ENCODE measurements at places on chromosomes 2 and 18. TPM values are rescaled to one million over a fixed set of nuclear protein-coding genes. Genes with fewer than 3 reads are reported as not detected.
A peak's percentile ranks its signal among the peaks of the same experiment; 100 is the strongest.

CDH19 gene
- not detected for total RNA-seq

LDLRAD4 gene
- 28.6 TPM for total RNA-seq

DNA sequence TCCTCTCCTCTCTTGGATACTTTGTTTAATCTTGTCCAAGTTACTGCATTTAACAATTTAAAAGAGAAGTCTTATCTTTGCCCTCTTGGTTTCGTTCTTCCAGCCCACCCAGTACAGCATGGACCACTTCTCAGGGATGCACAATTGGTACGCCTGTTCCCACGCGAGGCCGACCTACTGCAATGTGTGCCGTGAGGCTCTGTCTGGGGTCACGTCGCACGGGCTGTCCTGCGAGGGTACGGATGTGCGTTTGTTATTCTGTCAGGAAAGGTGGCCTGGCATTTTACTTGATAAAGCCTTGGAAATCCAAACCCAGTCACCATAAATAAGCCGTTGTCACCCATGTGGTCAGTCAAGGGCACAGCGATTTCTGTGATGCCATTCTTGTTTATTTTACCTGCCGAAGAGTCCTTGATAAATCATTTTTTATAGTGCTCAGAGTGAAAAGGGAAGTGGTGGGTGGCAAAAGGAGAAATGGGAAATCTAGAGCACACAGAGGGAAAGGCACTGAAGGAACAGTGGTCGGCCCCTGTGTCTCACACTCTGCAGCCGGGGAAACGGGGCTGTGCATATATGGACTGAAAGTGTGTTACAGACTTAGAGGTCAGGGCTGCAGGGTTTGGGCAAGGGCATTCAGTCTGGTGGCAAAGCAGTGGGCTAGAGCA is 80.5 kb downstream of the DGKD start:
- DNase-seq = no peak

GRCh38 chr2:188576651-188577050 is 285.0 kb downstream of the GULP1 start:
- no peak for DNase-seq

GRCh38 chr2:125643128-125643527 is 1012.8 kb upstream of the GYPC start:
- no peak for DNase-seq

GRCh38 chr2:190452433-190452832 is 44.3 kb downstream of the MFSD6 start:
- DNase-seq = no peak

DNA sequence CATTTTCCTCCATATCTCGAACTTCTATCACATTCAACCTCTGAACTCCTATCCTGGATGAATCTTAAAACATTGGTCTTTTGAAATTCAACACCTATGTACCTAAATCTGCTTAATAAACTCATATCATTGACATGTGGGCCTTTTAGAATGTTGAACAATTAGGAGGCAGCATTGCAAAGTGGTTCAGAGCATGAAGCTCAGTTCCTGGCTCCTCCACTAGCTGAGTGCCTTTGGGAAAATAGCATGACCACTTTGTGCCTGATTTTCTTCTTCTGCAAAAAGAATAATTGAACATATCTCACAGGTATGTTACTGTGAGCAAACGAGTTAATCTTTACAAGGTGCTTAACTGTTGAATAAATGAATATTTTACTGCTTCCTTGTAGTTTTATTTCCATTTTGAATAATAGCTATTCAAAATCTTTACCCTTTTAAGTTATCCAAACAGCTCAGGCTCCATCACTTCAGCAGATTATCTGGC is 14.3 kb upstream of the ITPRID2 start:
- DNase-seq = no peak

SLC19A3 gene
- total RNA-seq = not detected

FBXO15 gene
- 0.89 TPM for total RNA-seq

DNA sequence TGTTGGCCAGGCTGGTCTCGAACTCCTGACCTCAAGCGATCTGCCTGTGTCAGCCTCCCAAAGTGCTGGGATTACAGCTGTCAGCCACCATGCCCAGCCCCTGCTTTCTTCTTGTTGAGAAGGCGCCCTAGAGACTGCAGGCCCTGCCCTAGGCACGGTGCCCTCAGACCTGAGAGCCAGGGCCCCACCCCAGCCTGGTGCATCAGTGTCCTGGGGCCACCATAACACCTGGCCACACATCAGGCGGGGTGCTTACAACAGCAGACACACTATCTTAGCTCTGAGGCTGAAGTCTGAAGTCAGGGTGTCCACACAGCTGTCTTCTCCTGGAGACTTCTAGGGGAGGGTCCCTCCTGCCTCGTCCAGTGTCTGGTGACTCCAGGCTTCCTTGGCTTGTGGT is 120.6 kb downstream of the NDUFA10 start:
- no peak for DNase-seq

GRCh38 chr2:105567996-105568494 is 169.2 kb upstream of the FHL2 start:
- no peak for DNase-seq

- DNase-seq = no peak
Observed at GRCh38 chr2:48586433-48586832, 31.2 kb upstream of the GTF2A1L start.

FEV gene
- total RNA-seq = not detected

UGT1A8 gene
- not detected for total RNA-seq

GRCh38 chr2:200430017-200430416 is 79.9 kb downstream of the KCTD18 start:
- DNase-seq = no peak

CHST10 gene
- 3.1 TPM for total RNA-seq

GRCh38 chr18:8705238-8705960 is at the start of gene MTCL1:
Gene MTCL1, plus strand, starts transcription at chr18:8705556. Its CDS starts 105 bp downstream, at chr18:8705661.
- peak; percentile 21 for DNase-seq

- no peak for DNase-seq
Observed at GRCh38 chr2:46340740-46341420, 43.7 kb downstream of the EPAS1 start.

UXS1 gene
- total RNA-seq = 85.0 TPM

CYP1B1 gene
- 13.8 TPM for total RNA-seq

CHPF gene
- total RNA-seq = 7.8 TPM

DNA sequence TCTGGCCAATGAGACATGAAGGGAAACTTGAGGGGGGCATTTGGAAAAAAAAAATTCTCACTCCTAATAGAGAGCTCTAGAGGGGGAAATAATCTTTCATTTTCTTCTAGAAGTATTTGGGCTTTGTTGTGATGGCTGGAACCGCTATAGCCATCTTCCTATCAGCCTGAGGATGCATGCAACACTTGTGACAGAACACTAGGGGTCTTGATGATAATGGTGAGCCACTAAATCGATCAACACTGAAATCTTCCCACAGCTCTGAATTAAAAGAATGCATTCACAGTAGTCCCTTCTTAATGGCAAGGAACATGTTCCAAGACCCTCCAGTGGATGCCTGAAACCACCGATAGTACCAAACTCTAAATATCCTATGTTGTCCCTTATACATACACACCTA is 325.3 kb downstream of the LNPK start:
- DNase-seq = no peak

TMEM178A gene
- 0.32 TPM for total RNA-seq

DNA sequence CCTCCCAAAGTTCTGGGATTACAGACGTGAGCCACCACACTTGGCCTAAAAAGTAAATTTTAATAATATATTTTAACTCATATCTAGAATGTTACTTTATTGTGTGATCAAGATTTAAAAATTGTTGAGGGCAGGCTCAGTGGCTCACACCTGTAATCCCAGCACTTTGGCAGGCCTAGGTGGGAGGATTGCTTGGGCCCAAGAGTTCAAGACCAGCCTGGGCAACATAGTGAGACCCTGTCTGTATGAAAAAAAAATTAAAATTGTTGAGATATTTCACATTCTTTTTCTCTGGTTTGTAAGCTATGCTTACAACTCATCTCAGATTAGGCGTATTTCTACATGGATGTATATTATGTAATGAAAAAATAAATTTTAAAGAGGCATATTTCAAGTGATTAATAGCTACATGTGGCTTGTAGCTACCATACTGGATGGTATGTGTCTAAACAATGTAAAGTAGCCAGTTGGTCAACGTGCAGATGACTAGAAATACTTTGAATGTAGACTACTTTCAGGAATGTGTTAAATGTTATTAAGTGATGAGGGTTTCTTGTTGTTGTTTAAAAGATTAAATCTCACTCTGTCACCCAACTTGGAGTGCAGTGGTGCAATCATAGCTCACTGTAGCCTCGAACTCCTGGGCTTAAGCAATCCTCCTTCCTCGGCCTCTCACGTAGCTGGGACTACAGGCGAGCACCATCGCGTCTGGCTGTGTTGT is 5.9 kb downstream of the RAB10 start:
- no peak for DNase-seq

GRCh38 chr2:16002575-16002974 is 62.2 kb downstream of the MYCN start:
- no peak for DNase-seq

GRCh38 chr2:101267671-101268656 is 15.3 kb downstream of the CNOT11 start:
- no peak for DNase-seq

HOXD3 gene
- total RNA-seq = not detected

- no peak for DNase-seq
Observed at GRCh38 chr2:187138265-187138664, 289.3 kb upstream of the ZSWIM2 start.

- DNase-seq = no peak
Observed at GRCh38 chr2:215498431-215498830, 62.6 kb upstream of the FN1 start.

RAB27B gene
- total RNA-seq = 5.2 TPM

FSIP2 gene
- 0.17 TPM for total RNA-seq

- DNase-seq = no peak
Observed at GRCh38 chr2:73614997-73615396, 27.2 kb downstream of the NAT8 start.

SIX2 gene
- total RNA-seq = not detected

GRCh38 chr2:71530641-71531332 is 77.4 kb downstream of the DYSF start:
- peak; percentile 24 for DNase-seq

CCDC178 gene
- not detected for total RNA-seq

DNA sequence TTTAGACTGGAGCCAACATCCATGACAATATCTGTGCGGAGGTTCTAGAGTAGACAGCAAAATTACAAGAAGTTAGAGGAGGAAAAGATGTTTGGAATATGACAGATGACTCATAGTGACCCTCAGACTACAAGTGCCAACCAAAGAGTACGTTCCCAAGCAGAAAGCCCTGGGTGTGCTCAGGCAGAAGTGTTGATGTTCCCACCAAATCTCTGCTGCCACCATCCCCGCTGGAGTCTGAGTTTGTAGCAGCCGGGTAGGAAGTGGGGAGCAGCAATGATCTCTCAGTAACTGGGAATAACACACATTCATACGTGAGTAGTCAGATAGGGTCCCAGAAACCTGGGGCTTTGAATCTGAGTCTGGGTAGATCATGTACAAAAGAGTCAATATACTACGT is 73.2 kb downstream of the XDH start:
- no peak for DNase-seq

CFC1 gene
- not detected for total RNA-seq

GRCh38 chr2:98778741-98779483 is 48.0 kb upstream of the MGAT4A start:
- no peak for DNase-seq

NEURL3 gene
- 0.27 TPM for total RNA-seq

DNA sequence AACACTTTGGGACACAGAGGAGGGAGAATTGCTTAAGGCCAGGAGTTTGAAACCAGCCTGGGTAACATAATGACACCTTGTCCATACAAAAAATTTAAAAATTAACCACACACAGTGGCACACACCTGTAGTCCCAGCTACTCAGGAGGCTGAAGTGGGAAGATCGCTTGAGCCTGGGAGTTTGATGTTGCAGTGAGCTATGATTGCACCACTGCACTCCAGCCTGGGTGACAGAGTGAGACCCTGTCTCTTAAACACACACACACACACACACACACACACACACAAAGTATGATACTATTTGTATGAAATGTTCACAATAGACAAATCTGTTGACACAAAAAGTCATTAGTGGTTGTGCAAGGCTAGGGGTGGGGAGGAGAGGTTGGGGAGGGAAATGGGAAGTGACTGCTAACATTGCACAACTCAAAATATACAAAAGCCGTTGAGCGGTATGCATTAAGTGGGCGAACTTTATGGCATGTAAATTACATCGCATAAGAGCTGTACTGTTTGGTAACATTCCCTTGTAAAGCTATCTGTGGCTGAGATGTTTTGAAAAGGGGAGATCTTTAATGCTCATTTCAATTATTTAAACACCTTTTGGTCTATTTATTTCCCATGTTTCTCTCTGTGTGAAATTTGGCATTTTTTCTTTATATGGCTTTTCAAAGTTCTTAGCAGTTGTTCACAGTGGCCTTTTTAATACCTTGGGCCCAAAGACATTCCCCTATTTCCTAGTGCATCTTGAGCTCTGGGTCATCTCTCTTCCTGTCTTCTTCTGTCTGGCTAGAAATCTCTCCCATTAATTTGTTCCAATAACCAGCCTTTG is 58.9 kb upstream of the ZNF516 start:
- no peak for DNase-seq

DNA sequence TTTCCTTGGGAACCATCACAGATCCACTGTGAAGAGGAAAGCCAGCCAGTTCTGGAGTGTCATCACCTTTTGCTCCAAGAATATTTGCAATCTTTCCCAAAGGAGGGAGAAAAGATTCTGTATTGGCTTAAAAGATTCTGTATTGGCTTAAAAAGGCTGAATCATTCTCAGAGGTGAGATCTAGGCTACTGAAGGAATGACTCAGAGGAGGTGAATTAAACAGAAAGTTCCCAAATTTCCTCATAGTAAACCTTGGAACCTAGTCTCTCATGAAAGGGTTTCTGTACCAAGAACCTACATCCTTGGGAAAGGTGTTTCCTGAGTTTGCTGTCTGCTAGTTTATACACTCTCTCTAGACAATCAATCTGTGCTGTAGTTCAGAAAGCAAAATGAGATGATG is 34.1 kb upstream of the GRB14 start:
- no peak for DNase-seq

DNA sequence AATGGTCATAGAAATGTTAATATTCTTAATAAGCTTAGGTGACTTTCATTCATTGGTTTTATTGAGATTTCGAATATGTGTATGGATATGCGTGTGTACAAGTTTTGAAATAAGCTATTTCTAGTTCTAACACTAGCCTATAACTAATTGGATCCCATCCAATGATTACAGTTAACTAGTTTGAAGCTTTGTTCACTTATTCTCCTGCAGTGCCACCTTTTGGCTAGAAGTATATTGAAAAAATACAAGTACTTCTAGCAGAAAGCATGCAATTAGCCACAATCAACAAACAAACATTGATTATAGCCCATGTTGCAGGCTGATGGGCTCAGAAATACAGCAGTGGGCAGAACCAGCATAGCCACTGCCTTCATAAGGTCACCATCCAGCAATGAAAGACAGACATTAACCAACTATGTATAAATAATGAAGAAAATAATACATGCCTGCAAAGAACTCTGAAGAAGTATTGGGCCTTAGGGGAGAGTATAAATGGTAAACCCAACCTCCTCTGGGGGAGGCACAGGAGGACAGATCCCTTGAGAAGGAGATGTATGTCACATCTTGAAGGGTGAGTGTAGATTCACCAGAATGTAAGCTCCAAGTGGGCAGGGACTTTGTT is 5.1 kb upstream of the PIEZO2 start:
- DNase-seq = no peak
